ENCODE measurements at places on chromosomes 6 and 20. TPM values are rescaled to one million over a fixed set of nuclear protein-coding genes. Genes with fewer than 3 reads are reported as not detected.

DNA sequence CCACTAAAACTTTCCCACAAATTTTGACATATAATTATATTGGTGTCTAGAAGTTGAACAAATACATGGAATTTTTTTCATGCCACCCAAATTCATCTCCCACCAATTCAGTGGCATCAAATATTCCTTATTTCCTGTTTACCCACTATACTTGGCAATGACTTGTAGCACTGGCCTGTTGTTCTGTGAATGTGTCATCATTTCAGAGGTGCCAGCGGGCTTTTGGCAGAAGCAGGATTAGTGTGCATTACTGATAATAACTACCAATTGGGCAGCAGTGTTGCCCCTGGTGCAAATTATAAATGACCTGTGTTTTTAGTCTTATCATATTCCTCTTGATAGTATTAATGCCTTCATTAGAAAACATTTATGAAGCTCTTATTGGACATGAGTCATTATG is 121.3 kb downstream of the TFAP2B start:
- no peak overlapping the region for H3K27ac ChIP-seq
- no peaks in the 10 kb centered on the region for H3K4me1 ChIP-seq
- DNase-seq = no peak
- no peaks in the 10 kb centered on the region for H3K27me3 ChIP-seq
- no peak overlapping the region for H3K4me3 ChIP-seq
- no peaks in the 10 kb centered on the region for H3K36me3 ChIP-seq

DNA sequence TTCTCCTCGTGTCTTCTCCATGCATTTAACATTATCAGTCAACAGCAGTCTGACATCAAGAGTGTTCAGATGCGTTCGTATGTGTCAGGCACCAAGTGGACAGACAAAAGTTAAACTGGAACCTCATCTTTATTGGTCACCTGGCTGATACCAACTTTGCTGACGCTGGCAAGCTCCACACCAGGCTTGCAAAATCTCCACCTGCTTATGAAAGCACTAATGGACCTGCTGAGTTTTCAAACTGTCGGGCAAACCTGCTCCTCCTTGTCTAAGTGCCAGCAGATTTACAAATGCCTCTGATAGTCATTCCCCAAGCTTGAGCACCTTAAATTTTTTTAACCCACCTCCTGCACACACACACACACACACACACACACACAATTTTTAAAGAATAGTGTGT is 27.9 kb upstream of the DSP start:
- no peak for DNase-seq
- H3K4me1 ChIP-seq = no peaks in the 10 kb centered on the region
- H3K27me3 ChIP-seq = peaks cover 7% of the 10 kb centered on the region
- no peak overlapping the region for H3K4me3 ChIP-seq

PDE7B gene
- total RNA-seq = 0.73 TPM

DNA sequence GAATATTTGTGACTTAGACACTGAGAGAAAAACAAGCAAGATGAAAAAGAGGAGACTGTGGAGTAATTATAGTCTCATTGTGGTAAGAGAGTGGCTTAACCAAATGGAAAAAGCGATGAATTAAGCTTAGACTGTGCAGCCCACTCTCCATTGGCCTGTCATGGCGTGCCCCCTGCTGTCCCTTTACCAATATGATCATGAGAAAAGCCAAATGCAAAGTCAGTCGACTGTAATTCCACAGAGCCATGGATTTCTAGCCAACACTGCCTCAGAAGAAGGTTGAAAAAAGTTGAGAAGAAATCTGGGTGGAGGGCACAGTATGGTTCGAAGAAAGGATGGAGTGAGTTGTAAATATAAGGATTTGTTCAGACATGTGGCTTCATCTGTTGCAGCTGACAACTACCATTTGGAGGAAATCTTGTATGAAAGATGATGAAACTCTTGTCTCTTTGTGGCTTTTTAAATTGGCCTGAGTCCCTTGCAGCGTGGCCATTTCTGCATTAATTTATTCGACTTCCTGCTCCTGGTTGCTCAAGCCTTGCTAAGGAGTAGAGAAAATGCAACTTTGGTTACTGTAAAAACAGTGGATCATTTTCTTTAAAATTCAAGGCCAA is 251.4 kb downstream of the DOK5 start:
- DNase-seq = no peak
- no peak overlapping the region for H3K27ac ChIP-seq
- H3K36me3 ChIP-seq = no peaks in the 10 kb centered on the region
- H3K27me3 ChIP-seq = peaks cover 3% of the 10 kb centered on the region

DNA sequence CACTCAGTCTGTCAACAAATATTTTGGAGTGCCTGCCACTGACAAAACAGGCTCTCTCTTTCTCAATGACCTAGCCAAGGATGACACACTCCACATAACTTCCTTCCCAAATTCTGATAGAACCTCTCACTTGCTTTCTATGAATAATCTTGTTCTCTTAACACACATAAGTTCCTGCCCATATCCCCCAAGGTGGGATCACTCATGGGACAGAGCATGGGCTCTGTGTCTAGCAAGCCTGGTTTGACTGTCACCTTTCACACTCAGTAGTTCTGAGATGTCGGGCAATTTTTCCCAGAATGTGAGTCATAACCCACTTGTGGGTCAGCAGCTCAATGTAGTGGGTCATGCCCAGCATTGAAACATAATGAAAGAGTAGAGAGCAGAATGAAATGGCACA is 78.1 kb downstream of the LRFN2 start:
- no peak overlapping the region for H3K27ac ChIP-seq
- H3K36me3 ChIP-seq = no peaks in the 10 kb centered on the region
- H3K4me3 ChIP-seq = no peak overlapping the region
- peak; percentile 6 for DNase-seq

WFDC9 gene
- total RNA-seq = not detected

SYTL3 gene
- 163 TPM for total RNA-seq

- peaks cover 9% of the 10 kb centered on the region for H3K4me1 ChIP-seq
- H3K27ac ChIP-seq = no peak overlapping the region
- no peaks in the 10 kb centered on the region for H3K27me3 ChIP-seq
- no peak overlapping the region for H3K4me3 ChIP-seq
Observed at GRCh38 chr6:36860126-36860525, 14.5 kb downstream of the PPIL1 start.
